Activated T-helper 1 cell treated with anti-CD3 and anti-CD28 coated beads, Interleukin-12 subunit alpha, Interleukin-12 subunit beta, Interleukin-2, Interleukin-4 antibody, amounts not matched to agents 30 ng/mL and 10 ng/mL and 1 ng/mL, durations not matched to agents 14 hours and 24 hours and 36 hours (primary cell): ENCODE measurements at places on chromosomes 6 and 20. TPM values are rescaled to one million over a fixed set of nuclear protein-coding genes. Genes with fewer than 3 reads are reported as not detected.

DNA sequence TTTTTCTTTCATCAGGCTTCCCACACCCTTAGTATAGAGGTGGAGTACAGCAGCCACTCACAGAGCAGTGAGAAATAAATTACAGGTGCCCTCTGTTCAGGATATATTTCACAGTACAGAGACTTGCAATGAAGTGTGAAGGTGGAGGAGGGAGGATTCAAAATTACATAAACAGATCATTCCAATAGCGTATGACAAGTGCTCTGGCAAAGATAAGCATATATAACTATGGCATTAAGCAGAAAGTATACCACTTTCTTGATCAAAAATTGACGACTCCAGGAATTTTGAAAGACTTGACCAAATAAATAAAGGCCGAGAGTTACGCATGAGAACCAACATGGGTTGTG, 108.7 kb downstream of the GPX5 start:
- H3K36me3 ChIP-seq, result no peaks in the 10 kb centered on the region
- peaks cover 14% of the 10 kb centered on the region for H3K4me1 ChIP-seq
- peaks cover 47% of the 10 kb centered on the region for H3K27me3 ChIP-seq
- no peak overlapping the region for H3K27ac ChIP-seq

- no peak for DNase-seq
- no peak overlapping the region for H3K4me3 ChIP-seq
- no peaks in the 10 kb centered on the region for H3K4me1 ChIP-seq
- no peaks in the 10 kb centered on the region for H3K27me3 ChIP-seq
These were observed 166.4 kb downstream of the ADAT2 start for GRCh38 chr6:143283887-143284645.

Gene ACSS1
- 11.7 and 12.7 TPM in 2 replicates for total RNA-seq

Gene TCF21
- total RNA-seq, result not detected in 2 replicates

DNA sequence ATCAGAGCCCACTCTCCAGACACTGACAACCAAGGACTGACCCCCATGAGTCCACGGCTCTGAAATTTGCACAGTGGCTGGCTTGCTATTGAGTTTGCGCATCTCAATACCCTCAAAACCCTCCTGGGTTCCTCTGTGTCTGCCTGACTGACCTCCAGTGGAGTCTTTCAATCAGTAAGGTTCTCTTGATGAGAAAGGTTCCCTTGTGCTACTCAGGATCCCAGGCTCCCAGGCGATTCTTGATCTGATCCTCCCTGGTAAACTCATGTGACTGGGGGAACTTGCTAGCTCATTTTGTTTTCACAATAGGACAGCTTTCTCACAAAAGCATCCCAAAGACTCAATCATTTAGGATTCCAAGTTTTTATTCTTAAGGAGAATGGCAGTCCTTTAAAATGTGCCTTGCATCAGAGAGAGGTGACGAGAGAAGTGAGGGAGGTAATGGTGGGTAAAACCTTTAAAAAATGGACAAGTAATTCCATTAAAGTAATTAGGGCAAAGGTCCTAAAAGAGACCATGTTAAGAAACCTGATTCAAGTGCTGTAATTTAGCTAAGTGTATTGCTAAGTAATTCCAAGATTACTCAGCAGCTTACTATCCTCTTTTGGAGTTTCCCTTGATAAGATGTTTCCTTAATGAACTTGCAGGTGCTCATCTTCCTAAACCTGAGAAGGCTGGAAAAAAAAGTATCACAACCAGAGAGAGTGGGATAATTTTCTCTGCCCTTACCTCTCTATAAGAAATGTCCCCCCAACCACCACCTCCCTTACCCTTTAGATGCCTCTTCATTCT, 304.7 kb upstream of the SGK1 start:
- no peaks in the 10 kb centered on the region for H3K36me3 ChIP-seq
- H3K27me3 ChIP-seq, result peaks cover 5% of the 10 kb centered on the region
- no peak overlapping the region for H3K4me3 ChIP-seq
- no peak overlapping the region for H3K27ac ChIP-seq
- peaks cover 23% of the 10 kb centered on the region for H3K4me1 ChIP-seq

DNA sequence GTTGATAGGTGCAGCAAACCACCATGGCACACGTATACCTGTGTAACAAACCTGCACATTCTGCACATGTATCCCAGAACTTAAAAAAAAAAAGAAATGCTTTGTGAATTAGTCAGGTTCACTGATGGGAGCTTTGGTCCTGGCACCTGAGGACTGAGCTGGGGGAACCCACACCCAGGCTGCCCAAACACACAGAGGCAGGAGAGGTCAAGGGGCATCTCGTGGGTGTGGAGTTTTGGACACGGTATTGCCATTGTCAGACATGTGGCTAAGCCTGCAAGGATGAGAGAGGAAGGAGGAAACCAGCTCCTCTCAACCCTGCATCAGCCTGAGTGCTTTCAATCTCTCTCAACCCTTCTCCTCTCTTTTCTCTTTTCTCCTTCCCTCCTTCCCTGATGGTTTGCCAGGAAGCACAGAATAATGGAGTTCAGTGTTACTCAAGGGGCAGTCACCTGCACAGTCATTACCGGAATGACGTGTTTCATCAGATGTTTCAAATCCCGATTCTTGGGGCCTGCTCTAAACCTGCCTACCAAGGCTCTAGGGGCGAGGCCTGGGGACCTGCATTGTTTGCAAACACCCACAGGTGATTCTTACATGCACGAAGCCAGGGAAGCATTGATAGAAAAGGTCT, 89.9 kb upstream of the NEDD9 start:
- peak overlapping the region; percentile 8 for H3K4me3 ChIP-seq
- peaks cover 50% of the 10 kb centered on the region for H3K36me3 ChIP-seq
- H3K27ac ChIP-seq, result peak overlapping the region; percentile 32
- DNase-seq, result no peak

DNA sequence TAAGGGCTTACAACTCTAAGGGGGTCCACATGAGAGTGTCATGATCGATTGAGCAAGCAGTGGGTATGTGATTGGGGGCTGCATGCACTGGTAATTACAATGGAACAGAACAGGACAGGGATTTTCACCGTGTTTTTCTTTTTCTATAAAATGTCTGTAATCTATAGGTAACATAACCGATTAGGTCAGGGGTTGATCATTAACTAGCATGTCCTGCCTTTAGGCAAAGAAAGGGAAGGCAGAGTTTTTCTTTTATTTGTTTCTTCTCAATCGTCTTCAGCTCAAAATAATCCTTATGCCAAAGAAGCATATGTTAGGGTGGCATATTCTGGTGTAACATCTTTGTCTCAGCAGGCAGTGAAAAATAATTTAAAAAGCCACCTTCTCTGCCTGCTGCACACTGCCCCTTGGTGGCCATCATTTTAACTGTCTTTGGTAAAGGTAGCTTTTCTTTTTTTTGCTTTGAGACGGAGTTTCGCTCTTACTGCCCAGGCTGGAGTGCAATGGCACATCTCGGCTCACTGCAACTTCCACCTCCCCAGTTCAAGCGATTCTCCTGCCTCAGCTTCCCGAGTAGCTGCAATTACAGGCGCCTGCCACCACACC, 9.7 kb upstream of the CEP43 start:
- H3K4me1 ChIP-seq, result peaks cover 46% of the 10 kb centered on the region
- peaks cover 17% of the 10 kb centered on the region for H3K36me3 ChIP-seq
- peak; percentile 39 for DNase-seq
- H3K27me3 ChIP-seq, result peaks cover 1% of the 10 kb centered on the region
- no peak overlapping the region for H3K27ac ChIP-seq

DNA sequence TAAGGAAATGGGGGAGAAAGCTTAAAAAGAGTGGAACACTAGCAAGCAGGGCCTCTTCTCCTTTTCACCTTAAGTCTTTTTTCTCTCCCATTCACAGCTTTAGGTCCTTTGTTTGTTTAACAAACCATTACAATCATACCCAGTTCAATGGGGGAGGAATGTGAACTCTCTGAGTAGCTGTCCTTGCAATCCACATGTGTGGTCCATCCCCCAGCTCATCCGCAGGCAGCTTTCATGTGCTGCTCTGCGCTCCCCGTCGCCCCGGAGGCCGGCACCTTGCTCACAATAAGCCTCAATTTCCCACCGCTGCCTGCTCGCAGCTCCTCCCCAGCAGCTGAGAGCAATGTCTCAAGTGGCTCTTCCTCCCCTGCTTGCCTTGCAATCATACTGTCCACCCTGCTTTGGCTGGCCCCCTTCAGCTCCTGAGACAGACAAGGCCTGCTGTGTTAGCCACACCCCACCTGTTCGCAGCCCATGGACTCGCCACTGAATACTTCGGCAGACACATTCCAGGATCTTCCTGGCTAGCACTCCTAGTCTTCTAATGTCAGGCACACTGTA, 49.1 kb downstream of the PLAGL1 start:
- H3K36me3 ChIP-seq, result no peaks in the 10 kb centered on the region
- no peak overlapping the region for H3K4me3 ChIP-seq
- no peaks in the 10 kb centered on the region for H3K4me1 ChIP-seq
- H3K27me3 ChIP-seq, result no peaks in the 10 kb centered on the region
- no peak overlapping the region for H3K27ac ChIP-seq

- H3K4me1 ChIP-seq, result no peaks in the 10 kb centered on the region
- no peak overlapping the region for H3K4me3 ChIP-seq
- no peaks in the 10 kb centered on the region for H3K27me3 ChIP-seq
- DNase-seq, result no peak
These were observed 24.1 kb downstream of the COL20A1 start for GRCh38 chr20:63317061-63317460.

GRCh38 chr6:46024124-46024769, 8.6 kb upstream of the CLIC5 start:
- no peak for DNase-seq
- H3K36me3 ChIP-seq, result no peaks in the 10 kb centered on the region
- H3K27ac ChIP-seq, result no peak overlapping the region
- H3K4me3 ChIP-seq, result no peak overlapping the region
- no peaks in the 10 kb centered on the region for H3K4me1 ChIP-seq
